ENCODE measurements at places on chromosomes 12 and 14.

- no peak for DNase-seq
Observed at GRCh38 chr14:56300495-56300894, 182.3 kb downstream of the PELI2 start.

GRCh38 chr14:90487031-90487430 lies 90.2 kb downstream of the CALM1 start:
- no peak for DNase-seq

DNA sequence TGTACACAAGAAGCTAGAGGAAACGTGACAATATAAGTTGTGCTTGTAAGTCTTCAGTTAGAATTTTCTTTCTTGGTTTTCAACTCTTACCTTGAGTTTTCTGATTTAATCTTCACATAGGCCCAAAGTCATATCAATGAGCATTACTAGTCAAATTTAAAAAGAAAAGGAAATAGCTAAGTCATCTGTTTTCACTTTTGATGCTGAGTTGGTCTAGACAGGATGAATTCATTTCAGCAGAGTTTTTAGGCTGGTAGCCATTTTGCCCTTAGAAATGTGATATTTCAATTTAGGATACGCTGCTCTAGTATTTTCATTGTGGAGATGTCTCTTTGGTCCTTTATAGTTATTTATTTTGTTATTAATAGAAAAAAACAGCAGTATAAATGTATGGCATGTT lies 44.6 kb upstream of the KRAS start:
- no peak for DNase-seq

- peak; percentile 36 for DNase-seq
Observed at GRCh38 chr12:102474438-102475064, 5.8 kb downstream of the IGF1 start.

- no peak for DNase-seq
Observed at GRCh38 chr14:89255852-89256251, 161.2 kb downstream of the FOXN3 start.

- DNase-seq = peak; percentile 22
Observed at GRCh38 chr14:71437870-71438269, 494.4 kb upstream of the RGS6 start.

DNA sequence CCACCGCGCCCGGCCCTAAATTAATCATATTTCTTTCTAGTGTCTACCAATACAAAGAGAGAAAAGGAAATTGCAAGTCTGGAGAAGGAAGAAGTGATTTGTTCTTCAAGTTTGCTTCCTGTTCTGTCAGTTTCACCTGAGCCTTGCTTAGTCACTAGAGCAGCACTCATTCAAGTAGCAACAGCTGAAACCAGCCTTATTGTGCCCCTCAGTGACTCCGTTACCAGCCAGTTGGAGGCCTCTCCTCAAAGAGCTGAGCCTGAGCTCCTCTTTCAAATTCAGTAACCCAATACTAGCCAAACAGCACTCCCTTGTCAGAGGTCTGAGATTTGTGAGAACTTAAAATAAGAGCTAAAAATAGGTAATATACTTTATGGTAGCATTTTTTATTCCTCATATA lies 17.4 kb downstream of the PAWR start:
- no peak for DNase-seq

Data from ELR (cell line).